ENCODE measurements at places on chromosomes 12 and 14.
A peak's percentile ranks its signal among the peaks of the same experiment; 100 is the strongest.

- no peak for DNase-seq
These were observed 7.4 kb downstream of the ARID4A start for GRCh38 chr14:58305730-58306129.

DNA sequence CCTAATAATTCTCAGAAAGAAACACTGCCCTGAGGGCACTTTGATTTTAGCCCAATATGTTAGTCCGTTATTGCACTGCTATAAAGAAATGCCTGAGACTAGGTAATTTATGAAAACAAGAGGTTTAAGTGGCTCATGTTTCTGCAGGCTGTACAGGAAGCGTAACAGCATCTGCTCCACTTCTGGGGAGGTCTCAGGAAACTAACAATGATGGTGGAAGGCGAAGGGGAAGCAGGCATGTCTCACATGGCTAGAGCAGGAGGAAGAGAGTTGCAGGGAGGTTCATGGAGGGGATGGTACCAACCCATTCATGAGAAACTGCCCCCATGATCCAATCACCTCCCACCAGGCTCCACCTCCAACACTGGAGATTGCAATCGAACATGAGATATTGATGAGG, 49.4 kb upstream of the RERG start:
- no peak for DNase-seq

- peak; percentile 86 for DNase-seq
These were observed 124.6 kb downstream of the ETV6 start for GRCh38 chr12:11773889-11774677.

DNA sequence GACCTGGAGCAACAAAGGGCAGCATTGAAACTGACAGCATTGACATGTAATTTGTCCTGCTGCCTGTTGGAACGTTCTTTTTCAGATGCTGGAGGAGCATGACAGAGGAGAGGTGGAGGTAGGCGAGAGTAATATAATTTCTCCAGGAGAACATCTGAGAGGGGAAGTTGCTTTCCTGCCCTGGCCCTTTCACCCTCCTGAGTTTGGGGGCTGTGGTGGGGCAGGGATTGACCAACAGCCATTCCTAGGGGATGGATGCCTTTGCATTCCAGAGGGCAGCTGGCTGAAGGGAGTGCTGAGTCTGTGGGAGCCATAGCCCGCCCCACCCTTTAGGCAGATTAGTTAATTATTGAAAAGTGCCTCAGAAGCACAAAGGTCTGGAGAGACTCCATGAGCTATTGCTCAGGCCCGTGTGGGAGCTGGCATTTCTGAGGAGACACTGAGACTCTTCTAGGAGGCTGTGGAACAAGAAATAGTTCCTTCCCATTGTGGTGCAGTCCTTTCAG, 73.5 kb downstream of the ARF6 start:
- no peak for DNase-seq

DNA sequence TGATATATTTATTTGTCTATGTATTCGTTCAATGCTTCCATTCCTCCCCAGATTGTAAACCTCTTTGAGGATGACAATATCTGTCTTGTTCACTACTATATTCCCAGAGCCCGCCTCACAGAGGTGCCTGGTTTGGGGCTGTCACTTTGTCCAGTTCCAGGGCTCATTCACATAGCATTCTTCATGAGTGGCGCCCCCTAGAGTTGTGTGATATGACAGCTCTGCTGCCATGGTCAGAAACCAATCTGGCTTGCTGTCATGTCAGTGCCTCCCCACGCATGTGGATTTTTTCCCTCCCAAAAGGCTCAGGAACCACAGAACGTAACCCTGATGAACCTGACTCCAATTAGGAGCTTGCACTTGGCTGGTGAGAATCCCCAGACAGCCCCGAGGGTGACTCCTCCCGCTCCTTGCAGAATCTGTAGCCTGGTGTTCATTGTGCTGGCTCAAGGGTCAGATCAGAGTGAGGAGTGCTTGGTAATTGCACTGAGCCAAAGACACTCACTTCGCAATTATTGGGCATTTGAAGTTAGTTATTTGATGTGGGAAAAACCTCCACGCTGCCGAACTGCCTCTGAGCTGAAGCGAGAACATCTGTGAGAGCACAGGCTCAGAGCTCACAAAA, 145.5 kb downstream of the PTPN11 start:
- no peak for DNase-seq

DNA sequence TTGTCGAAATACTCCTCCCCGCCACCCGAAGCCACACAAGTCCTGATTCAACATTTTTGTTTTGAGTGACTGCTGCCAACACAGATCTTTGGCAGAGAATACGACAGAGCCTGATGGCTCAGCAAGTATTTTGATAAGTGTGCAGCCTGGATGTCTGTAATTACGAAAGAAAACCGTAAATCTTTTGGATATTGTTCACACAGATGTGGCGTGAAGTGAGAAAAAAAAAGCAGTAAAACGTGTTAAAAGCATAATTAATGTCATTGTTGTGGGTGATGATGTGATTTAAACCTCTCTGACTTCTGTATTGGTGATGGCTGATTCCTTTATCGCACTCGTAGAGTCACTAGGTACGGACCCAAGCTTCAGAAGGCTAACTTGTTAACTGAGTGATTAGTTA, 98.7 kb downstream of the PHETA1 start:
- DNase-seq, result no peak

- DNase-seq, result no peak
These were observed 2.7 kb downstream of the LRP1 start for GRCh38 chr12:57130941-57131340.

DNA sequence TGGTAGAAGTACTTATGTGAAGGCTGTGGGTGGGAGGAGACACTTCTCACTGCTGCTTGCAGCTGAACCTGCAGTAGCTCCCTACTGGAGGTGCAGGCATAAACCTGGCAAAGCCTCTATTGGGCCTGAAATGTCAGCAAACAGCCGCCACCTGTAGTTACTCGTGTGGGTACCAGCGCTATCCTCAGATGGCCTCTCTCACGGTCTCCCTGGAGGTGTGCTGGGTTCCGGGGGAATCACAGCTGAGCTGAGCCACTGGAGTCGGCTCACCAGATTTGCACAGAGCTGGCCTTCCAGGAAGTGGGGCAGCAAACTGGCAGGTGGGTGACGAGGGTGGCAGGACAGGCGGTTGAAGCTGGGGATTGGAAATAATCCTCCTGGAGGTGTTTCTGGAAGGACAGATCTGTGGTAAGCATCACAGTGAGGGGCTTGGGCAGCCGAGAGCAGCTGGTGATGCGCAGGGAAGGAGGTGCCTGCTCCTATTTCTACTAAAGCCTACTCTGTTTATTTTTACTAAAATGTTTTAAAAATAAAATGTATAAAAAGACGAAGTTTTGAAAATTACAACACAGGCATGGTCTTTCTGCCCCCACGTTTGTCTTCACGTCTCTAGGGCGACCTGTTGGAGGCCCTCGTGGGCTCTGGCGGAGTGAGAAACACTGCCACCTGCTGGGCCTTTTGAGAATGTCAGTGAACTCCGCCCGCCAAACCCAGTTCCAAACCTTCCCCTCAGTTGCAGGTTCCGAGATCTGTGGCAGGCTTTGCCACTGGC, 67.8 kb upstream of the PLEKHG3 start:
- peak; percentile 84 for DNase-seq

DNA sequence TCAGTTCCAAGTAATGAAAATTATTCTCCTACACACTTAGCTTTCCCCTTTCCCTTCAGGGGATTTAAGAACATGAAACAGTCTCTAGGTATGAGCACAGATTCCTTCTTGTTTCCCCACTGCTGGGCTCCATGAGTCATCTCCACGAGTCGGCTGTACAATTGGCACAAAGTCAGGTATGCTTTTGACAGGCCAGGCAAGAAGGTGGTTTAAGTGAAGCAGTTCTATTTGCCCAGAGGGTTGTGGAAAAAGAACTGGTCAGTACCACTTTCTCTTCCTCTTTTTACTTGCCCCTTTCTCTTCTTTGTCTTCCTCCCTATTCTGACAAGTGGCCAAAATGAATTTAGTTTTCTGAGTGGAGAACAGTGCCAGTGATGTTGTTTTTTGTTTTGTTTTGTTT, 16.3 kb downstream of the DYNC1H1 start:
- no peak for DNase-seq

- peak; percentile 75 for DNase-seq
These were observed 41.2 kb downstream of the YLPM1 start for GRCh38 chr14:74804219-74804825.

- no peak for DNase-seq
These were observed 13.5 kb downstream of the BMP4 start for GRCh38 chr14:53942970-53943750.

GRCh38 chr14:55901291-55901690, 216.9 kb upstream of the PELI2 start:
- DNase-seq, result no peak

- DNase-seq, result no peak
These were observed 120.9 kb downstream of the FOXA1 start for GRCh38 chr14:37474191-37474590.

GRCh38 chr14:57991353-57991752, 125.5 kb upstream of the SLC35F4 start:
- DNase-seq, result no peak

DNA sequence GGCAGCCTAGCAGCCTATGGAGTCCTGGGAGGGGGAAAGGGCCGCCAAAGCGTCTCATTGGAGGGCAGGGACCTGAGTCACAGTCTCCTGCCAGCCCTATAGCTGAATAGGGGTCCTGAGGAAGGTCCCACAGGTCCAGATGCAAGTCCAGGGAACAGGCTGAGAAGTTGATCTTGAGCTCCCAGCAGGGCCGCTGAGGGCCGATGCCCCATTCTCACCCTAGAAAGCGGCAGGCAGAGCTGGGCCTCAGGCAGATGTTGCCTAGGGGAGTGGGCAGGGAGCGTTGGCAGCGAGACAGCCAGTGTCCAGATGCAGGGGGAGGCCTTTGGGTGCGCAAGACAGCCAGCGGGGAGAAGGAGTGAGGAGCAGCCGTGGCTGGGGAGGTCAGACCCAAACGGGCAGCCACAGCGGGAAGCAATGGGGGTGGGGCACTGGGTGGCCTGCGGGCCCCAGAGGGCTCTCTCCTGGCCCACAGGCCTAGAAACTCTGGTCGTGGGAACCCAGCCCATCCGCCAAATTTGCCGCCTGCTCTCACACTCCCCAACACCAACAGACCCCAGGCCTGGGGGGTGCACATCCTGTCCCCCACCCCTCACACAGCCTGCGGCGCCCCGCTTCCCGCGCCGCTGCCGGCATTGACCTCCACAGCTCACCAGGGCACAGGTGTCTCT, 1.1 kb downstream of the HDAC7 start:
- peak; percentile 63 for DNase-seq

GRCh38 chr12:7667125-7667524, 1.4 kb upstream of the APOBEC1 start:
- DNase-seq, result peak; percentile 70

- DNase-seq, result no peak
These were observed 18.0 kb upstream of the CATSPERB start for GRCh38 chr14:91749868-91750267.

DNA sequence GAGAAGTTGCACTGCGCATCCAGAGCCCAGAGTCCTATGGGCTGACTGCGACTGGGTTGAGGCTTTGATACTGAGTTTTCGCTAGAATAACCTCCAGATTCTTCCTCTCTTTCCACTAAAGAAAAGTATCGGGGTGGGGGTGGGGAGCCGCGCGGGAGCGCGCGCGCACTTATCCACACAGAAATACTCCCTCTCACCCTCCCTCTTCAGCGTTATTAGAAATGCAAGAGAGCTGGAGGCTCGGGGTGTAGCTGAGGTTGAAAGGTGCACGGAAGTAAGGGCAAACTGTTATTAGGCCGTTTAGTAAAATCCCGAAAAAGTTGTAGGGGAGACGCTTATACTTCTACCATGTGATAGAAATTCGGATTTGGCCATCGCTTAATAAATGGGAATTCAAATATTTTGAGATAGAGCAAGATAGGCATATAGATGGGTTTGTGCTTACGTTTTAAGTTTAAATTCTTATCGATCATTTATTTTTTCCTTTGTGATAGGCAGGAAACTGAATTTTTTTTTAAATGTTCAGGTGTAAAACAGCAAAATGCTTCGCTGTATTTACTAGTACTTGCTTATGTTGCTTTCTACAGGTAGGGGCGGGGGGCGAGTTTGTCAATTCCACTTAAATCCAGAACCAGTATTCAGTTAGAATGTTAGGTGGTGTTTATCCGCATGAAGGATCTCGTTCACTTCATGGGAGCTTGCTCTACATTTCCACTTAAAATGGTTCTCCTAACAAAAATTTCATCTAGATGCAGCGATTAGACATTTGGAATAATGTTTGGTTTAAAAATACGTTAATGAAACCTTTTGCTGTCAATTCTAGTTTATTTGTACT, 1.1 kb downstream of the ARHGAP5 start:
- peak; percentile 67 for DNase-seq

- peak; percentile 96 for DNase-seq
These were observed at the start of the genes PPHLN1 and ZCRB1 for GRCh38 chr12:42325653-42326474. Gene PPHLN1 (plus strand): TSS chr12:42326167. CDS start chr12:42335903, 9,736 bp downstream. Gene ZCRB1 (minus strand): TSS chr12:42326094. CDS start chr12:42324102, 1,992 bp downstream.

DNA sequence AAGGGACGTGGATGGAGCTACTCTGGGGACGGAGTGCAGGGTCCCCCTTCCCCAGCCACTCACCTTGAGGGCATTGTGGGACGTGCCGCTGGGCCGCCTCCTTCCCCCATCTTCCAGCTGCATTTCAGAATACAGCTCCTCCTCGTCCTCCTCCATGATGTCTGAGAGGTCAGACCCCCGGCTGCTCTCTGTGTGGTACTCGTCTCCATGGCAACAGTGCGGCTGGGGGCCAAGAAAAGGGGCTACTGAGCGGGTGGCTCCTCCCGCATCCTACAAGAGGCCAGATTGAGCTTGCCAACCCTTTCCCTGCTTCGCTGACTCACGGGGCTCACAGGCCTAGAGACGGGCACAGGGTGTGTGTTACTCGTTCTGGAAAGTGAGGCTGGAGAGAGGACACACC, 90.4 kb downstream of the PIWIL1 start:
- DNase-seq, result no peak

DNA sequence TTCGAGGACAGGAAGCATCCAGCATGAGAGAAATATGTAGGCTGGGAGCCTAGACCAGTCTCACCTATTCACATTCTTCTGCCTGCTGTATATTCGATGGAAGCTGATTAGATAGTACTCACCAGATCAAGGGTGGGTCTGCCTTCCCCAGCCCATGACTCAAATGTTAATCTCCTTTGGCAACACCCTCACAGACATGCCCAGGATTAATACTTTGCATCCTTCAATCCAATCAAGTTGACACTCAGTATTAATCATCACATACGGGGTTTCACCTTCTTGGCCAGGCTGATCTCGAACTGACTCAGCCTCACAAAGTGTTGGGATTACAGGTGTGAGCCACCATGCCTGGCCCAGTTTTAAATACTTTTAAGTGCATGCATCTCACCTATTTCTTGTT, 30.5 kb upstream of the SLC10A1 start:
- no peak for DNase-seq

GRCh38 chr12:67788118-67788517, 139.6 kb downstream of the DYRK2 start:
- DNase-seq, result no peak

GRCh38 chr14:97499790-97500481, 702.8 kb downstream of the VRK1 start:
- no peak for DNase-seq

Measured in hematopoietic multipotent progenitor cell treated with erythropoietin and hydrocortisone succinate and interleukin-3 and kit ligand, for 6 days (in vitro differentiated cells).